ENCODE measurements at places on chromosomes 3 and 15. TPM values are rescaled to one million over a fixed set of nuclear protein-coding genes. Genes with fewer than 3 reads are reported as not detected.

Gene IGF2BP2
- 29.7 TPM for total RNA-seq

Gene CDHR4
- not detected for total RNA-seq

Gene CYFIP1
- 78.1 TPM for total RNA-seq

- DNase-seq: no peak
Observed at GRCh38 chr15:52503788-52504496, 24.7 kb downstream of the MYO5A start.

DNA sequence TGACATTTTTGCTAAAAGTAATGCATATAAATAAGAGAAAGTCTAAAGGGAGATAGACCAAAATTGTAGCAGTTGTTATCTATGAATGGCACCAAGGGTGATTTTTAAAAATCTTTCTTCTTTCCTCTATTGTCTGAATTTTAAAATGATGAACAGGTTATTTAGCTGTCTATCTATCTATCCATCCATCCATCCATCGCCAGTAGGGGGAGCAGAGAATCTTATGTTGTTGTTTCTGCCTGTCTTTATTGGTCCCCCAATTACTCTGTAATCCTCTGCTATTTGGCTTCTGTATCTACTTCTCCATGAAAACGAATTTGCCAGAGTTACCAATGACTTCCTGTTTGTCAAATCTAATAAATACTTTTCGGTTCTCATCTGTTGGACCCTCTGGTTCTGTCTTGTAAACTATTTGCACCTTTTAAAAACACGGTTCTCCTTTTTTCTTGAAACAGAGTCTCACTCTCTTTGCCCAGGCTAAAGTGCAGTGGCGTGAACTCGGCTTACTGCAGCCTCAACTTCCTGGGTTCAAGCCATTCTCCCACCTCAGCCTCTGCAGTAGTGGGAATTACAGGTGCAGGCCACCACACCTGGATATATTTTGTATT, 86.0 kb downstream of the ECT2 start:
- DNase-seq: peak; percentile 72

Data from A172 (cell line).